Activated naive CD4-positive, alpha-beta T cell treated with Interleukin-2 at 50 U/mL for 16 hours (primary cell): ENCODE measurements at places on chromosomes 5 and 9.
A peak's percentile ranks its signal among the peaks of the same experiment; 100 is the strongest.

DNA sequence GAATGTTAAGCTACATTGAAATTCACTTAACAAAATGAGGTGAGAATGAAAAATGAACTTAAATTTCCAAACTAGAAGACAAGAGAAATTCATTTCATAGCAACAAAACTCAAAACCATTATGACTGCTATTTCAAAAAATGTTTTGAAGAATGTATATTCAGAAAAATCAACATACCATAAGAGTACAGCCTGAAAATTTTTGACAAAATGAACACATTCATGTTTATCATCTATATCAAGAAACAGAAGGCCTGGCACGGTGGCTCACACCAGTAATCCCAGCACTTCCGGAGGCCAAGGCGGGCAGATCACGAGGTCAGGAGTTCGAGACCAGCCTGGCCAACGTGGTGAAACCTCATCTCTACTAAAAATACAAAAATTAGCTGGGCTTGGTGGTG is 4.2 kb upstream of the IL6ST start:
- DNase-seq, result no peak

DNA sequence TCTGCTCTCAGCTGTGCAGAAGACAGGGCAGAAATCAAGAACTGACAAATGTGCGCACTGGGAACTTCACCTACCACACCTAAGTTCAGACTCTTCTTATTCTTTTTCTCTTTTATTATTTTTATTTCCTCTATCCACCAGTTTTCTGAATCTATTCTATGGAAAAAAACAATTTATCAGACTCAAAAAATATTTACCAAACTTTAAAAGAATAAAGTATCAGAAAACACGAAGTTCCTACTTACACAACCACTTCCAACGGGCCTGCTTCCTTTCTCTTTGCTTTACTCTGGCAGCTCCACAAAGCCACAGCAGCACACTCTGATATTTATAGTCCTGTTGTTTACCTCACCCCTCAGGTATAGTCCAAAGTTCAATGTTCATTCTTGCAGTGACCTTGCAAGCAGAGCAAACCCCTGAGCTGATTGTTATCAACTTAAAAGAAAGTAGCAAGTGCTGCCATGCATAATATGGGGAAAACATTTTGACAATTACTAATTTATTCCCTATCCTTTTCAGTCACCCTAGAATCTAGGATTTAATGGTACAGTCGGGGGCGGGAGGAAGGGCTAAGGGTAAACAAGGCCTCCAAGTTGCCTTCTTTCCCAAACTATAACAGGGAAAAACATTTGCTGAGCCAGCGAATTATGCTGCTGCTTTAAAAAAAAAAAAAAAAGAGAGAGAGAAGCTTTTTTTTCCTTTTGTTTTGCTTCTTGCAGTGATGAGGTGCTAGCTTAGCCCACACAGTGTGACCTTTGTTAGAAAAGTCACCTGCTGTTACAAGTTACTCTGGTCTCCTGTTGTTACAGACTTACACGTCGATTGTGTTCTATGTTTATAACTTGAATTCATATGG is at the start of gene SELENOP:
TSS of gene SELENOP (minus strand) at position 302 of the 856 bp plus-strand sequence. CDS start 3,539 bp downstream, outside the sequence.
- no peak for DNase-seq

DNA sequence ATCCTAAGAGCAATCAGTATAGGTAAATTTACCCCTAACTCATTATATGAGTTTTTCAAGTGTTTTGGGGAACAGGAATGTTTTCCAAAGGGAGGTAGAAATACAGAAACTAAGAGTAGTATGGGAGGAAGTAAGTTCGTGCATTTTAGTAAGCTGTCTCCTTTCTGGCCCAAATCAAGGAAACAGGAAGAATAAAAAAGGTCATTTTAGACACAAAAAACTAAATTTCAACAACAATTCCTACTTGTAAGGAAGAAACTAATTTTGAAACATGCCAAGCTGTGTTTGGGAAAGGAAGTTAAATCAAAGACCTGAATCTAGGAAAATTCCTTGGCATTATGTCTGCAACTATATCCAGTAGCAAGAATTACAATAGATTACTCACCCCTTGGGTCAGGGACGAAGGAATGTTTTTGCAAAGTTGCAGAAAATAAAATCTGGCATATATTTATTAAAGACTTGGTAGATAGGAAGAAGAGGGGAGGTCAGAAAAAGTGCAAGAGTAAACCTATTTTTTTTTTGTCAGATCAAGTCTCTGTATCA is 6.5 kb upstream of the RPS6 start:
- DNase-seq, result no peak

- DNase-seq, result no peak
These were observed 91.4 kb downstream of the VCAN start for GRCh38 chr5:83562791-83563557.

DNA sequence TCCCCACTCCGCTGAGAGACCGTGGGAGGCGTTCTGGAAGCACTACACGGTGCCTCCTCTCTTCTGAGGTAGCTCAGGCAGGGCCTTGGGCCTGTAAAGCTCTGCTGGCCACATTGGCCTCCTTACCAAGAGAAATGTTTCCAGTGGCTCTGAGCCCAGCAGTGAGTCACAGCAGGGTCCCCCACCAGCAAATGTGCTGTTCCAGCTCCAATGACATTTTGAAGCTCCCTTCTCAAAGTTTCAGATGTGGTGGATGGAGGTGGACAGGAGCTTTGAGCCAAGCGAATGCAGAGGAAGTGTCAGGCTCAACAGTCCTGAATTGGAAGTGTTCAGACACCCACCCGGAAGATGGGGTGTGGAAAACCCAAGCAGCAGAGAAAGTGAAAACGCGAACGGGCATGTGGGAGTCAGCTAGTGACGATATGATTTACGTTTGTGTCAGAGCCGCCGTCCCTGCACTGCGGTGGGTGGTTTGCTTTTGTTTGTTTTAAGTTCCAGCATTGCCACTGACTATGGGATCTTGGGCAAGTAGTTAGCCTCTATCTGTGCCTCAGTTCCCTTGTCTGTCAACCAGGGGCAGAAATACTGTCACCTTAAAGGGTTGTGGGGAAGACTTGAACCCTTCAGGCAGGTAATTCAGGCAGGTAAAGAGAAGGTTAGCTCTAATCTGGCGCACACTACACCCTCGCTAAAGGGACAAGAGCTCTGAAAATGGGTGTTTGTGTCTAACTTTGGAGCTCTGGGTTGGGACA is 38.2 kb downstream of the C5orf15 start:
- DNase-seq, result peak; percentile 77

DNA sequence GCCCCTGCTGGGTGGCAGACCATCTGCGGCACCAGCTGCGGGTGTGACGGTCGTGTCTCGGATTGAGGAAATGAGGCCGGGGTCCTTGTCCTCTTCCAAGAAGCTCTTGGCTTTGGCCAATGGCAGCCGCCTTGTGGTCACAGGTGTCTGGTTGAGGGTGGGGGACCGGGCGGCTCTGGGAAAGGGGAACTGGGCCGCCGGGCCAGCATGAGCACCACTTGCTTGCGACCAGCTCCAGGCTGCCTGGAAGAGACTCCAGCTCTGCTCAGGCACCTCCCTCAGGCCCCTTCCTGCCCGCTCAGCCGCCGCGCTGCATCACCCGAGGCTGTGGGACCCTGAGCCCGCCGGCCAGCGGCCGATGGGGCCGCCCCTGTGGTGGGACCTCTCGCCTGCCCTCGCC is 59.7 kb downstream of the RXRA start:
- no peak for DNase-seq

DNA sequence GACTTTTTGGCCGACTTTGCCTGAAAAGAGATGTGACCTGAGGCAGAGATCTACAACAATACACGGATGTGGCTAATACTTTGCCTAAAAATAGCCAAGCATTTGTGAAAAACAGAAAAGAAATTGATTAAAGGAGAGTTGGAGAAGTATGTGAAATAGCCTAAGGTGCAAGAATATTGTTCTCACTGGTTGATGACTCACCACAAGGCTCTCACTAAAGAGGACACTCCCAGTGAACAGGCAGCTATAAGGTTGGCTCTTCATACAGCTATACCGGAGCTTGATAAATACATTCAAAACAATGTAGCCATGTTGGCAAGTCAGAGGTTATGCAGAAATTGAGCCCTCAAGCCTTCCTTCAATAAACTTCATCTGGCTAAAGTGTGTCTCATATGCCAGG is 317.2 kb upstream of the GRAMD2B start:
- DNase-seq, result no peak

GRCh38 chr5:164505791-164506190 is 1000.4 kb downstream of the MAT2B start:
- no peak for DNase-seq

- DNase-seq, result no peak
These were observed 42.5 kb downstream of the MFAP3 start for GRCh38 chr5:154081246-154081645.
